Ovary (tissue), 10 donors: ENCODE measurements at places on chromosomes 1 and 21.

GRCh38 chr1:42981871-42982270, 23.2 kb upstream of the SLC2A1 start:
- DNase-seq = no peak

DNA sequence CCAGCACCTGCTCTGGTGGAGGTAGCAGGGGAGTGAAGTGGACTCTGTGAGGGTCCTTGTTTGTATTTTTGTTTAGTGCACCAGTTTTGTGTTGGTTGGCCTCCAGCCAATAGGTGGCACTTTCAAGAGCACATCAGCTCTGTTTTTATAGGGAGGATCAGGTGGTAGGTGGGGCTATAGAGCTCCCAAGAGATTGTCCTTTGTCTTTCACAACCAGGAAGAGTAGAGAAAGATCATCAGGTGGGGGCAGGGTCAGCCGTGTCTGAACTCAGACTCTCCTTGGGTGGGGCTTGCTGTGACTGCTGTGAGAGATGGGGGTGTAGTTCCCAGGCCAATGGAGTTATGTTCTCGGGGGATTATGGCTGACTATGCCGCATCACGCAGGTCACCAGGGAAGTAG, 159.8 kb downstream of the ZNF326 start:
- no peak for DNase-seq

GRCh38 chr1:236393681-236394481, at the start of gene EDARADD:
TSS of gene EDARADD (plus strand) at chr1:236394286. CDS start at chr1:236394445, 159 bp downstream.
- no peak for DNase-seq

- DNase-seq = no peak
These were observed 20.3 kb upstream of the IFI16 start for GRCh38 chr1:158989424-158989823.

DNA sequence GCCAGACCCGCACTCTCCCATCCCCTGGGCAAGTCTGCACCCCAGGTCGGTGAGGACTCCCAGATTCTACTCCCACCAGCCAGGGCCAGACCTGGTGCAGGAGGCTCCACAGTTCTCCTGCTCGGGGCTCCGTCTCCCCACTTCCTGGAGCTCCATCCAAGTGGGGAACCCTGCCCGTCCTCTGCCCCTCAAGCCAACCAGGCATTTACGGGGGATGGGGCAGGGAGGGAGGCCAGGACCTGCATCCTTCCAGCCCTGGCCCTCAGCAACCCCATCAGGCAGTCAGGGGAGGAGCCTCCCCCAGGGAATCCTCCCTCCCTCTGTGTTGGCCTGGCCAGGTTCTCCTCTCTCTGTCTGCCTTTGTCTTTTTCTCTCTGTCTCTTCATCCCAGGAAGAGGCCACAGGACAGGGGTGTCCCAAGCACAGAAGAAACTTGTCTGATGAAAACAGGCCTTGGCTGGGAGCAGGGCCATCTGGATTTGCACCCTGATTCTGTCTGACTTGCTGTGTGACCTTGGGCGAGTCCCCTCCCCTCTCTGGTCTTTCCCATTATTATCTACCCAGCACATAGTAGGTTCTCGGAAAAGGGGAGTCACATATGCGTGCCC, 18.5 kb upstream of the EPHA2 start:
- no peak for DNase-seq

- DNase-seq = no peak
These were observed 100.2 kb downstream of the RIPK4 start for GRCh38 chr21:41666641-41667081.

GRCh38 chr1:15938628-15939161, 37.2 kb downstream of the ZBTB17 start:
- no peak for DNase-seq

DNA sequence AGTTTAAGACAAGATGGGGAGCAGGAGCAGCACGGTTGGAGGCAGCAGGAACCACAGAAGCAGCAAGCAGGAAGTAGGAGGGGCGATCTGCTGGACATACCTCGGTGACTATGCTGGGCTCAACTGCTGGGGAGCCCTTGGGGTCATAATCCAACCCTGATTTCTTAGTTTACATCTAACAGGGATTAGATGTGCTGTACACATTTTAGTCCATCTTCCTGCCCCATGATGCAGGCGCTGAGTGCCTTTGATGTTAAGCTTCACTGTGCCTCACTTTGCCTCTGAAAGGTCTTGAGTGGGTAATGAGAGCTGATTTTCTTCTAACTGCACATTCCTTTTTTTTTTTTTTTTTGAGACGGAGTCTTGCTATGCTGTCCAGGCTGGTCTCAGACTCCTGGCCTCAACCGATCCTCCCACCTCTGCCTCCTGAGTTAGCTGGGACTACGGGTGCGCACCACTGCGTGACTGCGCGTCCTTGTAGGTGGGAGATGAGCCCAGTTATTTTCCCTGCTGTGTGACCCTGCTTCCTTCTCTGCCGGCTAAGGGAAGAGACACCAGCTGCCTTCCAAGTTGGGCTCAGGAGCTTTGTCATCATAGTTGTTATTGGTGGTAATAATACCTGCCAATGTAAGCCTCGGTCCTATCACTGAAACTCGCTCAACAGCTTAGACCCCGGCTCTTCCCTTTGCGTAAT, 1.1 kb upstream of the RCAN3 start:
- no peak for DNase-seq

GRCh38 chr1:94284476-94284875, 47.1 kb upstream of the ARHGAP29 start:
- no peak for DNase-seq

- no peak for DNase-seq
These were observed 59.0 kb upstream of the LRRC53 start for GRCh38 chr1:74571493-74571800.

DNA sequence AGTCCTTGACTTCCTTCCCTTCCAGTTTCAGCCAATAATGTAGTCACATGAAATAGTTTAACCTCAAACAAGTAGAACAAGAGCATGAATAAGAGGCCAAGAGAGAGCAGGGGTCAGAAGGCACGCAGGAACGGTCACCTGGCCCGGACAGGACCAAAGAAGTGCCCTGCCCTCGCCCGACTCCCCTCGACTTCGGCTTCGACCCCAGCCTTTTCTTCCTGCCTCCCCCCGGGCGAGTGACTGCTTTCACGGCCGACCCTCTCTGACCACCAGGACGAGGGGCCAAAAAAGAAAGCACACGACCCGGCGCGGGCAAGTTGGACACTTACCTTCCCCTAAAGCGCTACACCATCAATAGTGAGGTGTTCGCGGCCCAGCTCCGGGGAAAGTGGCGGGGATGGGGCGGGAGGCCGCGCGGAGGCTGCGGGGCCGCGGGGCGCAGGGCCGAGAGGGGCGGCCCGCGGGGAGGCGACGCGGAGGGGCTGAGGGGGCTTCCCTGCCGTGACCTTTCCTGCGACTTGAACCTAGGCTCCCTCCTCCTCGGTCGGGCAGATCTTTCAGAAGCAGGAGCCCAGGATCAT, 519 bp downstream of the RERE start:
- peak; percentile 58 for DNase-seq

DNA sequence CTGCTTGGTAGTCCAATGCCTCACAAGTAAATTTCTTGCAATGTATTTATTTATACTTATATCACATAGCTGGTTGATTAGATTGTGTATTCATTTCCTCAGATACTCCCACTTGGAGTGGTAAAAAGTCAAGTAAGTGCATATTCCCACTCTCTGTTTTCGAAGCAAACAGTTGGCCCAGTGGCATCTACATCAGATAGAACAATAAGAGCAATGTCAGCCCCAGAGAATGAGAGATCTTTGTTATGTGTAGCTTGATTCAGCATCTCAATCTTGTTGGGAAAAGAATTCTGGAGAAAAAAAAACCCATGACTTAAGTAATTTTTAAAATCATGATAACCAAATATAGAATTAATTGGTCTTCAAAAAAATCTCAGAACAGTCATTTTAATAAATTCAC, 25.5 kb downstream of the RGL1 start:
- DNase-seq = no peak

DNA sequence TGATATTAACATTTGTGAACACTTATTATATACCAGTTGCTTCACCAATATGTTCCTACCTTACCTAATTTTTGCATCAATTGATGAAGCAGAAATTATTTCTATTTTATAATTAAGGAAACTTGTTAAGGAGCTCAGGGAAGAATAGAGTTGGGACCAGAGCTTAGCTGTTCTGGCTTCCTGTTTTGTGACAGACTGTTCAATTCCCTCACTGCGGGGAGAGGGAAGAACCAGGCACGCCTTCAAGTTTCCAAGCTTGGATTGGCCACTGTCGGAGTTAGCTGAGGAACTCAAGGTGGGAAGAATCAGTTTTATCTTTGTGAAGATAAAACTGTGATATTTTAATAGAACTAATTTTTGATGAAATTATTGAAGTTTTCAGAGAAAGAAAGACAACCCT, 142.3 kb upstream of the LMO4 start:
- no peak for DNase-seq

DNA sequence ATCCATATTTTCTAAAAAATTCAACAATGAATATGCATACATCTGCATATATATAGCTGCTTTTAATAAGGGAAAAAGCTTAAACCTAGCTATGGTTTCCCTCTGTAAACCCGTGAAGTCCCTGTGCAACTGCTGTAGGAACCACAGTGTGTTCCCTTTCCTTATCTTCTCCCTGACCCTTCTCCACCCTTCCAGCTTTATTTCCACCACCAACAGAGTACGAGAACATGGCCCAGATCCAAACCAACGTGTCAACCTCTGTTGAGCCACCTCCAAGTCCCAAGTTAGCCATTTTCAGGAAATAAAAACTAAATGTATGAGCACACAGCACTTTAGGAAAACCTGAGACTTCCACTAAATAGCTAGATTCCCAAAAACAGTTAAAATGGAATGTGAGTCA, 20.3 kb downstream of the SUSD4 start:
- DNase-seq = peak; percentile 76

GRCh38 chr1:147837129-147837963, 65.2 kb upstream of the GJA8 start:
- no peak for DNase-seq

- DNase-seq = no peak
These were observed 546.0 kb downstream of the PLA2G4A start for GRCh38 chr1:187374742-187375141.

DNA sequence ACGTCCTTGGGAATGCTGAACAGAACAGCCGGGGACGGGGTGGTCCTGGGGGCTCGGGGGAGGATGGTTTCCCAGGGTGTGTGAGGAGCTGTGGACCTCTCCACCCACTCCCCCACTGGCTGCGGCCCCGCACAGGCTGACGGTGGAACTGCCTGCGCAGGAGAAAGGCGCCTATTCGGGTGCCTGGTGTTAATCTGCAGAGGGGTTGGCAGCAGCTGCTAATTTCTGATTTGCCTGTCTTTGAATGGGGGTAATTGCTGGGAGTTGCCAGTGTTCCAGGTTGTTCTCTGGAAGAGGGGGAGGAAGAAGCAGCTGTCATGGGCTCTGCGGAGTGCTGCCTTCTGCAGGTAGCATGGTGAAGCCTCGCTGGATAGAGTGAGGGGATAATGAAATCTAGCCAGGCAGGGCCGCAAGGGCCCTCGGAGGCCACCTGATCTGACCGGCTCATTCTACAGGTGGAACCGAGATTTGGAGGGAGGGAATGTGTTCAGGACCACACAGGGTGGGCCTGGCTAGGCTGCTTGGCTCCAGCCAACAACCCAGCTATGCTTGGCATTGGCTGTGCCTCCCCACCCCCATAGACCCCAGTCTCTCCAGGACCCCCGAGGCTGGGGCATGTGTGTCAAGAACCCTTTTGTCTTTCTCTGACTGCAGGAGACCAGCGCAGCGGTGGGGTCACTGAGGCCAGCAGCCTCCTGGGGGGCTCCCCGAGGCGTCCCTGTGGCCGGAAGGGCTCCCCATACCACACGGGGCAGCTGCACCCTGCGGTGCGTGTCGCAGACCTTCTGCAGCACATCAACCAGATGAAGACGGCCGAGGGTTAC, 67.1 kb downstream of the PTPRU start:
- no peak for DNase-seq

- DNase-seq = peak; percentile 65
These were observed 494 bp downstream of the APH1A start for GRCh38 chr1:150268340-150268704.

DNA sequence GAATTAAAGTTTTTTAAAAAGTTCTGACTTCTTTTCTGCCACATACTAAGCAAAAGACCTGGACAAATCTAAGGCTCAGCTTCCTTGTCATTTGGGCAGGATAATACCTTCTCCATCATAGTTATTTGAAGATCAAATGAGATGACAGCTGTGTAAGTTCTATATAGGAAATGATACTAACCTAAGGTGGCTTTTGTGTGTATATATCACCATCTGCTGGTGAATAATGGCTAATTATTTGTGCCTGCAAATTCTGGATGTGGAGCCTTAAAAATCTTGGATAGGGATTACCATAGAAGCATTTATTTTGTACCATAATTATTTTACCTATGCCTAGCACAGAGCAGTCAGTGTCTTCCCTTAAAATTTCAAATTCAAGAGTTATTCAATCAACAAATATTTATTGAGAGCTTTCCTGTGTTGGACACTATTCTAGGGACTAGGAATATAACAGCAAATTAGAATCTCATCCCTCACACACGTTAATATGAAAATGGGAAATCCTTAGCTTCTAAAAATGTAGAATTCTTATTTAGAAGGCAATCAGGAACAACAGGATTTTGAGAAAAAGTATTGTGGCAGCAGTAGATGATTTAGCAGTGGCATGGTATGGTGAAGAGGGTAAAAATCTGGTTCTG, 89.8 kb downstream of the TMEM200B start:
- no peak for DNase-seq

GRCh38 chr1:208639382-208639781, 395.2 kb upstream of the PLXNA2 start:
- no peak for DNase-seq

DNA sequence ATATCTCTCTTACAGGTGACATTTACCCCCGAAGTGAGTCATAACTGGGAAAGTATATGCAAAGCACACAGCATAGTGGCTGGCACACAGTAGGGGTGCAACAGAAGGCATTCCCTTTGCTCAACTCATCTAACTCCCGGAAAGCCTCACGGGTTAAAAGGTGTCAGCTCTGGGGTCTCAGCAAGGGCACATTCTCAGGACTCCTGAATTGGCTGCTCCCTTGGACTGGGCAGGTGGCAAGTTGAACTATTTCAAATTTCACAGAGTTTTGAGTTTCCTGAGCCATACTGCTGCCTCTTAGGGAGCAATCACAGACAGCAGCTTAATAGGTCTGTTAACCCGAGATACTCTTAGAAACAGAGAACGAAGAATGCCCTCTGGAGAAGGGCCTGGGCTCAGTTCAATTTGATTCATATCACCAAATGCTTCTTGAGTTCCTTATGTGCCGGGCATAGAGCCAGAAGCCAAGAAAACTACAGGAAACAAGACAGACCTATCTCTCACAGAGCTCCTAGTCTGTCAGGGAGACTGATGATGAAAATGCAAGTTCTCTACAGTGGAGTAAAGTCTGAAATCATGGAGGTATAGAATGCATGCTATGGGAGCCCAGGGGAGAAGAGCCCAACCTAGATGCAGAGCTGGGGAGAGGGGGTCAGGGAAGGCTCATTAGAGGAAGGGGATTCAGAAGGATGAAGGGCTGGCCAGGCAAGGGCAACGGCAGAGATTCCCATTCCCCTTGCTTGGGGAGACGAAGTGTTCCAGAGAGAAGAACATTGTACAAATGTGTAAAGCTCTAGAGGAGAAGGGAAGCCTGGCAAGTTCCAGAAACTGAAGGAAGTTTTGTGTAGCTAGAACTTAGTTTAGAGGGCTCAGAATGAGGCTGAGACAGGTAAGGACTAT, 143.9 kb upstream of the HMGB4 start:
- DNase-seq = no peak
